Stomach (tissue), 19 donors: ENCODE measurements at places on chromosomes 4 and X. TPM values are rescaled to one million over a fixed set of nuclear protein-coding genes. Genes with fewer than 3 reads are reported as not detected.

The NUDT11 gene
- 7.2 TPM for total RNA-seq

The MFSD8 gene
- 8.7 TPM for total RNA-seq

The TGIF2LX gene
- total RNA-seq: not detected

- no peaks in the 10 kb centered on the region for H3K36me3 ChIP-seq
- peaks cover 13% of the 10 kb centered on the region for H3K4me1 ChIP-seq
- H3K27ac ChIP-seq: no peak overlapping the region
- H3K4me3 ChIP-seq: no peak overlapping the region
- DNase-seq: no peak
Observed at GRCh38 chr4:119106036-119107000, 29.3 kb upstream of the MYOZ2 start.

DNA sequence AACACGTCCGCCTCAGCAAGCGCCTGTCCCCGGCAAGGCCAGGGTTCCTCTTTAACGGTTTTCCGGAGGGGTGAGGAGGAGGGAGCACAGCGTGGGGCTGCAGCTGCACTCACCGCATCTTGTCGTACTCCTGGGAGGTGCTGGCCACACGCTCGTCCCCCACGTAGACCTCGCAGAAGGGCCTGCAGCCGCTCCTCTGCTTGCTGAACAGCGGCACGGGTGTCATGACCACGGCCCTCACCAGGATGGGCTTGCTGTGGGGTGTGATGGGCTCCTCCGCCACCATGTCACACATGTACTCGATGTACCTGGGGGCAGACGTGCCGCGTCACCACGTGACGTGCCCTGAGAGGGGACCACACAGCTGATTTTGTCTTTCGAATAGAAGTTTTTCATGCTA is 51.6 kb upstream of the CPLX1 start:
- H3K4me1 ChIP-seq: no peaks in the 10 kb centered on the region
- no peaks in the 10 kb centered on the region for H3K27me3 ChIP-seq
- no peak overlapping the region for H3K4me3 ChIP-seq
- H3K36me3 ChIP-seq: peaks cover 100% of the 10 kb centered on the region

- peak overlapping the region; percentile 46 for H3K27ac ChIP-seq
- DNase-seq: peak; percentile 16
- H3K4me3 ChIP-seq: no peak overlapping the region
- no peaks in the 10 kb centered on the region for H3K27me3 ChIP-seq
Observed at GRCh38 chr4:1183985-1184773, 11.8 kb upstream of the SPON2 start.

DNA sequence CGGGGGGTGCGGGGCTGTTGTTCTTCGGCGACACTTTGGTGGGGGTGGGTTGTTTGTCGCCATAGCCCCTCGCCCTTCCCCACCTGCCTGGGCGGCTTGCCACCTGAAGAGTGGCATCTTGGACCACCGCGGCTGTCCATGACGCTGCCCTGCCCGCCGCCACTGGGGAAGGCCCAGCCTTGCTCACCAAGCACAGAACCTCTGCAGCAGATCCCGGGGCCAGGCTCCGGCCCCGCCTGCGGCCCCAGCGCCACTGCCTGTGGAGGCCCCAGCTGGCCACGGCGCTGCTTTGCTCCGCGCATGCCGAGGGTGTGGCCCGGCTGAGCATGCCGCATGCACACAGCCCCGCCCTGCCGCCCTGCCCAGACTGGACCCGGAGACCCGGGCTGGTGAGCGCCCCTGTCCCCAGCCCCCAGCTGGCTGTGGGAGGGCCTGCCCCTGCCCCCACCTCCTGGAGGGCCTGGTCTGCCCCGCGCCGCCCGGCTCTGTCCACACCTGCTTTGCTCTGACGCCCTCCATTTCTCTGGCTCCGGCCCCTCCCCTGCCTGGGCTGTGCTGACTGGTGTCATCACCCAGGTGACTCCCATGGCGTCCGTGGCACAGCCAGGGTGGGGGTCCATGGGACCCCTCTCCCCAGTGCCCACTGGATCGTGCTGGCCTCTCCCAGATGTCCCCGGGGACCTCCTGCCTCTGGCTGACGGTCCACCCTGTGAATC is 5.3 kb downstream of the NAT8L start:
- H3K4me3 ChIP-seq: peak overlapping the region; percentile 37
- H3K27ac ChIP-seq: peak overlapping the region; percentile 4
- DNase-seq: peak; percentile 75
- peaks cover 6% of the 10 kb centered on the region for H3K27me3 ChIP-seq
- peaks cover 26% of the 10 kb centered on the region for H3K4me1 ChIP-seq

DNA sequence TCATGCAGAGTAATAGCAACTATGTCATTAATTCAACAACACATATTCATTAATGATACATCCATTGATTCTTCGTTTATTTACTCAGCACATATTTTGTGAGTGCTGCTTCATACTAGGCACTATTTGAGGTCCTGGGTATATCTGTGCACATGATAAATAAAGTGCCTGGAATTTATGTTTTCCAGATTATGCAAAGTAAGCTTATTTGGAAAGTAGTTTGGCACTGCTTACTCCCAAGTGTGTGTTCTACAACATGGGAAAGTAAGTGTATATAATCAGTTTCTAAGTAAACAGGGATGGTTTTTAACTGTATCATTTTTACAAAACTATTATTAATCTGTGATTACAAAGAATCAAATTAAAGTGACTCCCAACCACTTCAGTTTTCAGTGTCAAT is 16.8 kb upstream of the EPGN start:
- H3K27me3 ChIP-seq: no peaks in the 10 kb centered on the region
- no peaks in the 10 kb centered on the region for H3K36me3 ChIP-seq
- DNase-seq: no peak
- H3K4me3 ChIP-seq: no peak overlapping the region

DNA sequence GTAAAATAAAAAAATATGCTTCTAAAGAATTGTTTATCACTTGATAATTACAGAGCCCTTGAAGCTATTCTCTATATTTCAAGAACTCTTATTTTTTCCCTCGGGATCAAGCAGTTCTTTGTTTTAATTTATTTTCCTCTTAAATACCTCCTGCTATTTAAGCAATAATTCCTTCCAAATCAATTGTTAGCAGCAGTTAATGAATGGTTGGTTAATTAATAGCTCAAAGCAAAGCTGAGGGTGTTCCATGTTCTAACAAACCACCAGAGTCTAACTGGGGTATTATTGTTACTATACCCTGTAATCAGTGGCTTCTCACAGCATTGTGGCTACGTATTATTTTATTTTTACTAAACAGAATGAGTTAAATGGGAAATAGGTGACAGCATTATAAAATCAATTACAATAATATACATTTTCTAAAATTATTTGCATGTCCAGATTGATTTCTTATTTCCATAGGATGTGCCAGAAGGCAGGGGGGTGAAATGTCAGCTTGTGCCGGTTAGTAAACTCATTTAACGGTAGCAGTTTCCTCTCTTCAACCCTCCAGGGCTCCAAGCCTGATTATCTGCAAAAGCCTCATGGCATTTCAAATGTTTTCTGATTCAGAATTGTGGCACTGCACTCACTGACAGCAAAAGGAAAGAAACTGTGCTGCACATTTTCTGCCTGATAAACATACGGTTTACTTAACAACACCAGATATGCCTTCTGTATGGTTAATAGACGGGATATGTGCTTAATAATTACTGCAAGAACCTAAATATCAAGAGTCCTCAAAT is 286.9 kb upstream of the EMCN start:
- DNase-seq: no peak
- H3K36me3 ChIP-seq: no peaks in the 10 kb centered on the region
- H3K27me3 ChIP-seq: no peaks in the 10 kb centered on the region
- no peak overlapping the region for H3K27ac ChIP-seq
- no peaks in the 10 kb centered on the region for H3K4me1 ChIP-seq

DNA sequence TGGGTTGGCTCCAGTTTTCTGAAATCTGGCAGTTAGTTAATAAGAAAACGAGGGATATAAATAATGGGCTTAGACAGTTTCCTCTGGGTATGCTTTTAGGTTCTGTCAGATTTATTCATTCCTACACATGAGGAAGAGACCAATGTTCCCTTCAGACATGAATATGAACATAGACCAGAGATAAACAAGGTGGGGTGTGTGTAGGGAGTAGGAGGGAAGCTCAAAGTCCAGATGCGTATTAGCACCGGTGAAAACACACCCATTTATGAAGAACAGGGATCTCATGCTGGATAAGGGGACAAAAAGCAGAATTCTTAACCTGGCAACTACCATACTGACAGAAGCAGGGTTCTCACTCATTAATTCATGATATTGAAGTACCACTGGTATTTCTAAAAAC is 223.0 kb downstream of the SOWAHB start:
- peak overlapping the region; percentile 85 for H3K27ac ChIP-seq
- no peaks in the 10 kb centered on the region for H3K4me1 ChIP-seq
- no peak overlapping the region for H3K4me3 ChIP-seq
- H3K27me3 ChIP-seq: no peaks in the 10 kb centered on the region
- DNase-seq: no peak

DNA sequence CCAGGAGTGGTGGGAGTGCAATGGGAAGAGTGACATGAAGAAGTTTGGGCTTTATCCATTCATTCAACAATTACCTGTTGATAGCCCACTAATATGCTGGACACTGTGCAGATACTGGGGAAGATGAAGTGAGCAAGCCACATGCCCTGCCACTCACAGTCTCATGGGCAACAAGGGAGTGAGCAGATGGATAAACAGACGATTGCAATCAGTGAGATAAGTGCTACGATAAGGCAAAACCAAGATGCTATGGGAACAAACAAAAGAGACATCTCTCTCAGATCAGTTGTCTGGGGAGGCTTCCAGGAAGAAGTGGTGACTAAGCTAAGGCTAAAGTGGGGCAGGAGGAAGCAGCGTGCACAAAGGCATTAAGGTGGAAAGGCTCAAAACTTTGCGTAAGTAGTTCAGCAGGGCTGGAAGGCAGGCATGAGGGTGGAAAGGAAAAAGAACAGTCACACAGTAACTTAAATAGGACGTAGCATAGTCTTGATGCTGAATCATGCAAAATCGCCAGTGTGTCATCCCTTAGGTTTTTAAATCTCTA is 31.7 kb downstream of the GAB3 start:
- no peak overlapping the region for H3K27ac ChIP-seq
- H3K4me1 ChIP-seq: no peaks in the 10 kb centered on the region
- H3K4me3 ChIP-seq: no peak overlapping the region
- no peaks in the 10 kb centered on the region for H3K27me3 ChIP-seq

DNA sequence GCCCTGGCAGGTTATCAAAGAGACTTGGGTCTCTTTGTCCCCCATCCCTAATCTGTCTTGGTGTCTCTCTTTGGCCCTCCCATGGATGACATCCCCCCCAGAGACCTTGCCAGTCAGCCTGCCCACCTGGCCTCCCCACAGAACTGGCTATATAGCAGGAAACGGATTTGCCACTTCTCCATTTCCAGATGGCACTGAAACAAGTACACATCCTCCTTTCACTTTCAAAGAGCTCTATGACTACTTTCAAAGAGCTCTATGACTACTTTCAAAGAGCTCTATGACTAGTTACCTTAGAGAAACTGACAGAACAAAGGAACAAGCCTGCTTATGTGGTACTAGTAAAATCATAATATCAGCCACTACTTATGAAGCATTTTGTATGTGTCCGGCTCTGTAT is 175.3 kb downstream of the MAML3 start:
- peaks cover 64% of the 10 kb centered on the region for H3K4me1 ChIP-seq
- no peak for DNase-seq
- H3K27ac ChIP-seq: peak overlapping the region; percentile 85
- H3K27me3 ChIP-seq: no peaks in the 10 kb centered on the region

DNA sequence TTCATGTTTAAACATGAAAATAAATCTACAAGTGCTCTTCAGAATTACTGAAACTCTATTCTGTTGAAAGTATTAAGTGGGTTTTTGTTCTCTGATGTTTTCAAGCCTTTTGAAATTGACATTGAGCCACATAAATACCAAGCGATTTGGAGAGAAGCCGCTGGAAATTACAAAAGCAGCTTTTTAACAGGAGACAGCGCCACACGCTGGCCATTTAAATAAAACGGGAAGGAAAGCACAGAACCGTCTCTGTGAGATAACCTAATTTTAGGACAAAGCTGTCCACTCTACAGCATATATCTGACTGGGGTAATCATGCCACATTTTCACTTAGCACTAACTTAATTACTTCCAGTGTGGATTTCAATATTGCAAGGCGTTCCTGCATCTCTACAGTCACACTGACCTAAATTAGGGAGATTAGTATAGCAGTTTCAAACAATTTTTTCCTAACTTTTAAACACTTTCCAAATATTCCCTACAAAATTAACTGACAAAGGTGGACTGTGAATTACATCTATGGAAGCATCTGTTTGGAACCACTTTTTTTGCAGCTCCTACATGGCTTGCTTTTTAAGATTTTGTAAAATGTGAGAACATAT is 6.8 kb upstream of the ANOS1 start:
- no peak overlapping the region for H3K4me3 ChIP-seq
- peak; percentile 77 for DNase-seq
- no peaks in the 10 kb centered on the region for H3K36me3 ChIP-seq
- H3K4me1 ChIP-seq: no peaks in the 10 kb centered on the region
- H3K27me3 ChIP-seq: no peaks in the 10 kb centered on the region
- H3K27ac ChIP-seq: no peak overlapping the region

GRCh38 chr4:145808021-145808650 is 128.2 kb downstream of the C4orf51 start:
- DNase-seq: no peak
- H3K27ac ChIP-seq: no peak overlapping the region
- no peak overlapping the region for H3K4me3 ChIP-seq
- H3K27me3 ChIP-seq: no peaks in the 10 kb centered on the region
- H3K4me1 ChIP-seq: peaks cover 20% of the 10 kb centered on the region

DNA sequence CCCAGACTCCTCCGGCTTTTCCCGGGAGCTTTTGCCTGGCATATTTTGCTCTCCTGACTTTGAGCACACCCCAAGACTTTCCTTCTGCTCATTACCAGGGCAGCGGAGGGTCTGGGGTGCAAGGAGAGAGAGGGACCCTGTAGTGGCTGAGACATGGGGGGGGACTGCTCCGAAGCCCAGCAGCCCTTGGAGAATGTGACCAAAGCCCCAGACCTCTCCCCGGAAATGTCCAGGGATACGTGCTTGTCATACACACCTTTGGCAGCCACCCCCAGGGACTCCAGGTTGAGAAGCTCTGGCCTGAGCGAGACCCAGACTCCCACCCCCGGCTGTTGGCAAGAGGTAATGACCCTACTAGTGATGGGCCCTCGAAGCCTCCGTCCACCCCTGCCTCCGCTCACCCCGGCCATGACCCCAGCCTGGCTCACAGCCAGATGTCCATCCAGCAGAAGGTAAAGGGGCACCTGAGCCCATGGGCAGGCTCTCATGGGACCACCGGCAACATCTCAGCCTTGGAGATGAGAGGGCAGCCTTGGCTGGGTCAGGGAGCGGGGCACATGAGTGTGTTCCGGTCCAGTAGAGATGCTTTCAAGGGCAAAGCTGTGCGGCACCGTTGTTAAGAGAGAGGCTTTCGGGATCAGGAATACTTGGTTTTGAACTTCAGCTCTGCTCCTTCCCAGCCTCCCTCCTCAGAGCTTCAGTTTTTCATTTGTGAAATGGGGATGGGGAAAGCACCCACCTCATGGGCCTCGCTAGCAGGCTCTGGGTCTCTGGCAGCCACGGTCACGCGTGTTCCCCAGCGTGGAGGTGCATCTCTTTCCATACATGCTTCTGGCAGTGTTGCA is 2.0 kb downstream of the PSAPL1 start:
- peaks cover 8% of the 10 kb centered on the region for H3K4me1 ChIP-seq
- H3K27ac ChIP-seq: peak overlapping the region; percentile 2
- no peak overlapping the region for H3K4me3 ChIP-seq
- no peaks in the 10 kb centered on the region for H3K27me3 ChIP-seq
